Right atrium auricular region (tissue), 2 donors: ENCODE measurements at places on chromosomes 5 and 9. TPM values are rescaled to one million over a fixed set of nuclear protein-coding genes. Genes with fewer than 3 reads are reported as not detected.

DNA sequence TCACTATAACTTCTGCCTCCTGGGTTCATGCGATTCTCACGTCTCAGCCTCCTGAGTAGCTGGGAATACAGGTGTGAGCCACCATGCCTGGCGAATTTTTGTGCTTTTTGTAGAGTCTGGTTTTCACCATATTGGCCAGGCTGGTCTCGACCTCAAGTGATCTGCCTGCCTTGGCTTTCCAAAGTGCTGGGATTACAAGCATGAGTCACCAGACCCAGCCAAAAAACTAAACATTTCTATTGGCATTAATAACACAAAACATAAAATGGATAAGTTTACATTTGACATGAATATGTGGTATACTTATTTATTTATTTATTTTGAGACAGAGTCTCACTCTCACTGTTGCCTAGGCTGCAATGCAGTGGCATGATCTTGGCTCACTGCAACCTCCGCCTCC lies 13.6 kb upstream of the REEP5 start:
- H3K36me3 ChIP-seq, result no peaks in the 10 kb centered on the region
- no peaks in the 10 kb centered on the region for H3K4me1 ChIP-seq
- H3K4me3 ChIP-seq, result no peak overlapping the region
- H3K27ac ChIP-seq, result no peak overlapping the region

GRCh38 chr9:109816490-109816889 lies 36.5 kb downstream of the PALM2AKAP2 start:
- no peaks in the 10 kb centered on the region for H3K36me3 ChIP-seq
- no peak overlapping the region for H3K4me3 ChIP-seq
- H3K27ac ChIP-seq, result peak overlapping the region; percentile 78
- peak; percentile 79 for DNase-seq

TRIM36 gene
- total RNA-seq, result 0.55 TPM

GRCh38 chr9:121598167-121598964 lies 53.1 kb upstream of the DAB2IP start:
- H3K27me3 ChIP-seq, result no peaks in the 10 kb centered on the region
- H3K4me3 ChIP-seq, result peak overlapping the region; percentile 62
- H3K27ac ChIP-seq, result peak overlapping the region; percentile 85

PAEP gene
- not detected for total RNA-seq

GRCh38 chr5:118544887-118545449 lies 443.4 kb downstream of the DTWD2 start:
- no peak overlapping the region for H3K4me3 ChIP-seq
- no peaks in the 10 kb centered on the region for H3K4me1 ChIP-seq
- H3K36me3 ChIP-seq, result no peaks in the 10 kb centered on the region
- no peak for DNase-seq
- no peaks in the 10 kb centered on the region for H3K27me3 ChIP-seq
- H3K27ac ChIP-seq, result no peak overlapping the region

GRCh38 chr5:146744068-146744745 lies 134.3 kb downstream of the PPP2R2B start:
- no peak overlapping the region for H3K27ac ChIP-seq
- H3K4me3 ChIP-seq, result no peak overlapping the region
- no peak for DNase-seq

GRCh38 chr5:149069711-149070110 lies 6.8 kb upstream of the SH3TC2 start:
- DNase-seq, result no peak
- no peak overlapping the region for H3K27ac ChIP-seq
- no peaks in the 10 kb centered on the region for H3K36me3 ChIP-seq
- no peaks in the 10 kb centered on the region for H3K27me3 ChIP-seq
- H3K4me3 ChIP-seq, result no peak overlapping the region

UBE2QL1 gene
- total RNA-seq, result 10.8 TPM

DNA sequence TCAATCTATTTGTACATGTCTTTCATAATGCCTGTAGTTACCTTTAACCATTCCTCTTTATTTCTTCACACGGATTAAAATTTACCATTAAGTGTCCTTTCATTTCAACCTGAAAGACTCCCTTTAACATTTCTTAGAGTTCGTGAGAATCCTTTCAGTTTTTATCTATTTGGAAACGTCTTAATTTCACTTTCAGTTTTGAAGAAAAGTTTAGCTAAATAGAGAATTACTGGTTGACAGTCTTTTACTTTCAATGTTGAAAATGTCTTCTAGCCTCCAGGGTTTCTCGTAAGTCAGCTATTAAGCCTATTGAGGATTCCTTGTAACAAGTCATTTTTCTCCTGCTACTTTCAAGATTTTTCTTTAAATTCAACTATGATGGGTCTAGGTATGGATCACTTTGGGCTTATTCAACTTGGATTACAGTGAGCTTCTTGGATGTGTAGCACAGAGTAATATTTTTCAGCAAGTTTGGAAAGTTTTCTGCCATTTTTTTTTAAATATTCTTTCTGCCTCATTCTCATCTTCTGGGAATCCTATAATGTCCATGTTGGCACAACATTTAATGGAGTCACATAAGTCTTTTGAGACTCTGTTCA lies 48.5 kb downstream of the RFX3 start:
- no peaks in the 10 kb centered on the region for H3K36me3 ChIP-seq
- H3K4me1 ChIP-seq, result no peaks in the 10 kb centered on the region
- no peaks in the 10 kb centered on the region for H3K27me3 ChIP-seq
- DNase-seq, result no peak

TRAF1 gene
- total RNA-seq, result 2.0 TPM

GRCh38 chr9:118252027-118252426 lies 547.8 kb downstream of the TLR4 start:
- H3K27me3 ChIP-seq, result no peaks in the 10 kb centered on the region
- DNase-seq, result no peak
- H3K27ac ChIP-seq, result no peak overlapping the region
- H3K4me1 ChIP-seq, result no peaks in the 10 kb centered on the region
- H3K4me3 ChIP-seq, result no peak overlapping the region

GRCh38 chr9:101562966-101563365 lies 29.3 kb downstream of the RNF20 start:
- H3K36me3 ChIP-seq, result peaks cover 66% of the 10 kb centered on the region
- H3K27ac ChIP-seq, result no peak overlapping the region
- no peaks in the 10 kb centered on the region for H3K27me3 ChIP-seq
- no peaks in the 10 kb centered on the region for H3K4me1 ChIP-seq
- H3K4me3 ChIP-seq, result no peak overlapping the region
- DNase-seq, result no peak

GRCh38 chr9:32487981-32488380 lies 38.0 kb downstream of the RIGI start:
- no peak overlapping the region for H3K4me3 ChIP-seq
- no peak for DNase-seq
- H3K4me1 ChIP-seq, result no peaks in the 10 kb centered on the region
- no peaks in the 10 kb centered on the region for H3K27me3 ChIP-seq

DNA sequence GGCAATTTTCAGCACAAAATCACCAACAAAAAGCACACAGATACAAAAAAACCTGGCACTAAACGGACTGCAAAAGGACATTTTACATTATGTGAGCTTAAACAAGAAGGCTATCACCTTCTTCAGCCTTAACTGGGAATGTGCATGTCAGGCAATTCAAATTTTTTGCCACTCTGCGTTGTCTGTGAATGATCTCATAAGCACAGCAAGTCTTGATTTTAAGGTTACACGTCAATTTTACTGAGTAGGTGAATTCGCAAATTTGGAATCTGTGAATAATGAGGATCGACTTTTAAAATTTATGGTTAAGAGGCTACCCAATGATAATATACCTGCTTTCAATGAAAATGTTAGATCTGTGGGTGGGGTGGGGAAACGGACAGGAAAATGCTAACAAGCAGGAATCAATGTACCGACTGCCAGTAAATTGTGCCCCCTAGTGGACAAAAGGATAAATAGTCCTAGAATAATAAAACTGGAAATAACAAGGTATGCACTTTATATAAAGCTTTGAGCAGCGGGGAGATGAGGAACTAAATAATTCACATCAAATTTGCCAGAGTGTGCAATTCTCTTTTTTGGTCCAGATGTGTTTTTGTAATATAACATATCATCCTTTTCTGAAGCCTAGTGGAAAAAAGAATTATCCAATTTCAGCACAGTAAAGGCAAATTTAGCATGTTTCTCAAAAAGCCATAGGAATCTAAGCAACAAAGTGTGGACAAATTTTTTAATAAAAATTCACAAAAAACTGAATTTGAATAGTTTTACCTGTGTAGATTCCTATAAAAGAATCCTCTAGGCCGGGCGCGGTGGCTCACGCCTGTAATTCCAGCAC lies 20.5 kb downstream of the EQTN start:
- H3K27me3 ChIP-seq, result no peaks in the 10 kb centered on the region
- H3K4me3 ChIP-seq, result no peak overlapping the region
- peaks cover 5% of the 10 kb centered on the region for H3K4me1 ChIP-seq
- no peak overlapping the region for H3K27ac ChIP-seq
- H3K36me3 ChIP-seq, result no peaks in the 10 kb centered on the region

CARTPT gene
- not detected for total RNA-seq

ITGA2 gene
- total RNA-seq, result 2.3 TPM

DNA sequence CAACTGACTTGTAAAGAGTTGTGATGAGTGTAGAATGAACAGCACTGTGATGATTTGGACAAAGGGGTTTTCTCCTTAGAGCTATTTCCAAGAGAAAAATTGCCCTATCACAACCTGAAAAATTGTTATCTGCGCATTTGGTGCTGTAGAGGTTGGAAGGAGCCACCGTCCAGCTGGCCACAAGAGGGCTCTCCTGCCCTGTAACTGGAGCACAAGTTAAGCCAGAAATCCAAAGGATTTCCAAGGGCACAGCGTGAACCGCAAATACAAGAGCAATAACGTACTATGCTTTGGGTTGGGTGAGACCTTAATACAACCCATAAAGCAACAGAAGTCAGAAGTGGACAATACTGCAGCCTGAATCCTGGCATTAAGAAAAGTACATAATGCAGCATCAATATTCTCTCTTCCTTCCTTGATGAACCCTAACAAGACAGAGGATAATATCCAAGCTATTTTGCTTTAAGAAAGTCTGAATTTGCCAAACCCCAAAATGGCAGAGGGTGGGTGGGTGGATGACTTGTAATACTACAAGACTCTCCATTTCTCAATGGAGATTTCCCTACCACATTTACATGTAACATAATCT lies 56.8 kb upstream of the SMIM32 start:
- H3K27me3 ChIP-seq, result no peaks in the 10 kb centered on the region
- no peaks in the 10 kb centered on the region for H3K36me3 ChIP-seq
- no peak overlapping the region for H3K4me3 ChIP-seq
- no peak overlapping the region for H3K27ac ChIP-seq
- DNase-seq, result no peak

MOB3B gene
- total RNA-seq, result 2.9 TPM

DNA sequence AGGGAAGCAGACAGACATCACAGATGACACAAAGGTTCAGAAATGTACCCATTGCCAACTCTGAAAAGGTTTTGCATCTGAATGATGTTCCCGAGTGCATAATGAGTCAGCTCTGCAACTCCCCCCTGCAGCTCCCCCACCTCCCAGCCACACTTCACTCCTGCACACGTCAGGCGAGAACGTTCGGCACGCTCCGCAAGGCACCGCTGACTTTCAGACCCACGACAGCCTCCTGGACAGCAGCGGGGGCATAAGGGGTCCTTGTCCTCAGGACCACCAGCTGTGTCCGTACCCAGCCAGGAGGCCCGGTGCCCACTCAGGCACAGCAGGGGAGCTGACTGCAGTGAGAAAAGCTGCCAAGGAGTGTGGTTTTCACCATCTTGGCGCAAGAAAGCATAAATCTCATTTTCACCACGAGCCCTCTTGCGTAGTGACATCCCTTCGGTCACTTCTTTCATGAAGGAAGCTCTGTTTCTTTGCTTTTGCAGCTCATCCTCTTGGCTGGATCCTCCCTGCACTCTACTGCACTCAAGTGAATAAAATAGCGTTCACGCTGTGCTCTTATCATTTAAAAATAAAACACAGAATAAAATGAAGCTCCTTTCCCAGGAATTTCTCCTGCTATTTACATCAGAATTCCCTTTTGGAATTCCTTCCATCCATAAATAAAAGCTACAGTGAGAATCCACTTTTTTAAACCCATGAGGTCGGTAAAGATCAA lies 9.9 kb downstream of the GFPT2 start:
- H3K27ac ChIP-seq, result no peak overlapping the region
- H3K4me1 ChIP-seq, result peaks cover 18% of the 10 kb centered on the region
- DNase-seq, result no peak
- H3K4me3 ChIP-seq, result no peak overlapping the region
- peaks cover under 1% of the 10 kb centered on the region for H3K36me3 ChIP-seq

GRCh38 chr9:121340676-121341392 lies 29.2 kb downstream of the STOM start:
- H3K27me3 ChIP-seq, result no peaks in the 10 kb centered on the region
- no peak overlapping the region for H3K27ac ChIP-seq
- DNase-seq, result no peak
- no peaks in the 10 kb centered on the region for H3K4me1 ChIP-seq

- H3K27me3 ChIP-seq, result no peaks in the 10 kb centered on the region
- no peak for DNase-seq
- no peaks in the 10 kb centered on the region for H3K4me1 ChIP-seq
- H3K36me3 ChIP-seq, result no peaks in the 10 kb centered on the region
- H3K27ac ChIP-seq, result no peak overlapping the region
Observed at GRCh38 chr9:123611226-123611625, 255.2 kb downstream of the CRB2 start.

MARCOL gene
- total RNA-seq, result not detected

- H3K4me3 ChIP-seq, result no peak overlapping the region
- H3K27me3 ChIP-seq, result no peaks in the 10 kb centered on the region
- H3K4me1 ChIP-seq, result peaks cover 10% of the 10 kb centered on the region
- H3K36me3 ChIP-seq, result no peaks in the 10 kb centered on the region
- H3K27ac ChIP-seq, result no peak overlapping the region
Observed at GRCh38 chr5:14105718-14106410, 37.3 kb upstream of the TRIO start.

DNA sequence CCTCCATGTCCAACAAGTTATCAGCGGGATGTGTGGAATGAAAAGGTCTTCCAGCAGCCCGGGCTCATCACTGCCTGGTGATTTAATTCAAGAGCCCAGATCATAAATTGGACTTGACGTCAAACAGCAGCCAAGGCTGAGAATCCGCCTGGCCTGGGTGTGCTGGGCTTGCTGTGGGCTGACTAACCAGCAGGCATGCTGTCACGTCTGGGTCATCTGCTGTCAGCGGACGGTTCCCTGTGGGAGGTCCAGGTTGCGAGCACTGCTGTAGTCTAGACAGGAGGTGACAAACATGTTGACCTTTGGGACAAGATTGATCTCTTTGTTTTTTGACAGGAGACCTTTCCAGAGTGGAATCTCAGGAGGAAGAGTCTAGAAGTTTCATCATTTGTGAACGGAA lies 289.7 kb downstream of the OSTF1 start:
- H3K27me3 ChIP-seq, result no peaks in the 10 kb centered on the region
- H3K36me3 ChIP-seq, result no peaks in the 10 kb centered on the region
- H3K4me3 ChIP-seq, result no peak overlapping the region
- H3K27ac ChIP-seq, result peak overlapping the region; percentile 33
